ENCODE measurements at places on chromosomes 2 and 18. TPM values are rescaled to one million over a fixed set of nuclear protein-coding genes. Genes with fewer than 3 reads are reported as not detected.

GRCh38 chr2:11387843-11388242 lies 43.4 kb upstream of the ROCK2 start:
- peak; percentile 80 for DNase-seq

GRCh38 chr2:111716905-111717775 lies 166.9 kb downstream of the ANAPC1 start:
- DNase-seq = no peak

DNA sequence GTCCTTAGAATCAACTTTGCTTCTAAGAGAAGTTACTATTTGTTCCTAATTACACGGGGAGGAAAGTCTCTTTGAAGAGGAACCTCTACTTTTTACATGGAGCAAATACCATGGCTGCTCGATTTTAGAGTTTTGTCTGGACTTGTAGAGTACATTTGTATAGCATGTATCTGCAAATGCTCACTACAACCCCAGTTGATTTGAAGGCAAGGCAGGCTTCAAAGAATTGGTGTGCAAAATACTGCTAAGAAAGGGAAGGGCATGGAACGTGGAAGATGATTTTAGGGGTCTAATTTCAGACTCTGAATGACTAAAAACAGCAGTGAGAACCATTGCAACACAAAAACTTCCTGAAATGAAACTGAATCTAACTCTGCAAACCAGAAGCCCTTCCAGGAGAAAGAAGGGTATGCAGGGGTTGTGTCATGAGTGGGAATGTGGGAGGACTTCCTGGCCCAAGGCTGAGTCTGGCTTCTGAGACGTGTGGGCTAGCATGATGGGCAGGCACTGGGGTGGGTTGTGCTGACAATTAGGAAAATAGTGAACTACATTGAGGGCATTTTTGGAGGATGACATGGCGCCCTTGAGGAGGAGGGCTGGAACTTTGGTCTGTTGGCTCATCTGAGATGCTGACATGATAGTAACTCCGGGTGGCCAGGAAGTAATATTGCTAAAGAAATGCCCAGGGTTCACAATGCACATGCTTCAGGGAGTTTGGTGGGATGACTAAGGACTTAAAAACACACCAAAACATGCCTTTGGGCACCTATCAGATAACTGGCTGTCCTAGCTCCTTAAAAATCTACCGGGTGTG lies 18.9 kb upstream of the IL1R2 start:
- no peak for DNase-seq

GRCh38 chr2:202376460-202377206 lies 506 bp downstream of the BMPR2 start:
- peak; percentile 77 for DNase-seq

- no peak for DNase-seq
Measured at GRCh38 chr2:12759248-12759647, 42.5 kb downstream of the TRIB2 start.

DNA sequence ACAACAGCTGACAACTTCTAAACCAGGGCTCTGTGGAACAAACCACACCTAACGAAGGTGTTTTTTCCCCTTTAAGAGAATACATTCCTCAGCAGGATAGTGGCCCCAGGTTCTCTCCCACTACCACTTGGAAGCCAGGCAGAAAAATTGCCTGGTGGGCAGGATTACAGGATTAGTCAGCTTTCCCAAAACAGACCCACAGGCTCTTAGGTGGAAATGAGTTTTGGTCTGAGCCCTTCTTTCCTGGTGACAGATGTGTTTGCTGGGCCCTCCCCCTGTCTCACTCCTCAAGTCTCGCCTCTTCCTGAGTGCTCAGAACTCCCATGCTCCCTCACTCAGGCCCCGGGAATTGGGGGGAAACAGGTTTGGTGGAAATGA lies 139.4 kb upstream of the HAAO start:
- DNase-seq = no peak

- no peak for DNase-seq
Measured at GRCh38 chr2:173196080-173196479, 120.4 kb downstream of the MAP3K20 start.

DNA sequence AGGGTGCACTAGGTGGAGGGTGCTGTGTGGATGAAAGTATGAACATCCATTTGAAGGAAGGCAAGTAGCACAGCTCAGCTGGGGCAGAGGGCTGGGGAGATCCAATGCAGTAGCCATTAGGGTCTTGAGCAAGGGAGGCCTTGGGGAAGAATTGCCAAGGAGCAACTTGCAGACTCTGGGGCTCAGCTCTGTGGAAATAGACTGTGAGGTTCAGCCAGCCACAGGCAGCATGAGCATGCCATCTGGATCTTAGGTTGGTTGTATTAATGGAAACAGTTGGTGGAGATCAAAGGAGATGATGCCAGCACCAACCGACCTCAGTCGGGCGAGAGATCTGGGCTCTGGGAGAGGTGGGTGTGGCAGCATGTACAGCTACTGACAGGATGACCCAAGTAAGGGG lies 5.6 kb downstream of the ZAP70 start:
- DNase-seq = no peak

GRCh38 chr2:20080839-20081415 lies 29.5 kb upstream of the LAPTM4A start:
- DNase-seq = peak; percentile 38

- no peak for DNase-seq
Measured at GRCh38 chr2:120440521-120441350, 94.8 kb downstream of the INHBB start.

AQP12B gene
- not detected for total RNA-seq

RIT2 gene
- total RNA-seq = not detected
